ENCODE measurements at places on chromosomes 2 and 18.

GRCh38 chr2:241933179-241933911 lies 63.8 kb downstream of the RTP5 start:
- DNase-seq, result no peak

DNA sequence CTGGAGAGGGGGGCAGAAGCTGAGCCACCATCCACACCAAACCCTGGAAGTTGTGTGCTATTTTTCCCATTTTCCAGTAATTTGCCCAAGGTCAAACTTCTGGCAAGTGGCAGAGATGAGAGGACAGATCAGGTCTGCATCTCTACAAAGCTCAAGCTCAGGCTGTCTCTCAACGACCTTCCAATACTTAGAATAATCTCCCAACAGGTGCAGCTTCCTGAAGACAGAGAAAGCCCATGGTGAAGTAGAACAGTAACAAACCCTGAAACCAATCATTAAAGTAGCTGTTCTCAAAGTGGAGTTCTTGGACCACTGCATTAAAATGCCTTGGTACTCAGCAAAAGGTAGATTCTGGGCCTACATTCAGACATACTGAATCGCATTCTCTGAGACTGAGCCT lies 37.6 kb downstream of the TMEM131 start:
- DNase-seq, result no peak

- no peak for DNase-seq
Observed at GRCh38 chr2:138474100-138474825, 27.3 kb upstream of the SPOPL start.

DNA sequence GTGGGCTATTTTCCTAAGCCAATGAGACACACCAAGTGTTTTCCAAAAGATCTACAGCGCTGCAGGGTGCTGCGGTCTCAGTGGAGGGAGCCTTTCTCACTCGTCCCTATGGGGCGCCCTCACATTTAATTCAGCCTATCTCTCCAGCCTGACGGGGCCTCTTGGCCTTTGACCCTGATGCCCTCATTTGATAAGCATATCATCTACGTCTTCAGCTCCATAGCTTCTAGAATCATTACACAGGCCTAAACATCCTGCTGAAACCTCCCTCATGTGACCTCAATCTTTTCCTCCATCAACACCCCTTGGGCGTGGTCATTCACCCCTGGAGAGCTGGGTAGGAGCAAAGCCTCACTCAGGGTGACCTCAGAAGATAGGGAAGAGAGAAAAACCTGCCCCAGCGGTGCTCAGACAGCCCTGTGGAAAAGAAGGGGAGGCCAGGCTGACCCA lies 57.4 kb downstream of the CYP26B1 start:
- no peak for DNase-seq

GRCh38 chr2:136008205-136008865 lies 22.9 kb upstream of the DARS1 start:
- no peak for DNase-seq

- no peak for DNase-seq
Observed at GRCh38 chr2:86315084-86315483, 22.3 kb downstream of the REEP1 start.

- no peak for DNase-seq
Observed at GRCh38 chr18:64254399-64255093, 105.7 kb upstream of the LINC00305 start.

DNA sequence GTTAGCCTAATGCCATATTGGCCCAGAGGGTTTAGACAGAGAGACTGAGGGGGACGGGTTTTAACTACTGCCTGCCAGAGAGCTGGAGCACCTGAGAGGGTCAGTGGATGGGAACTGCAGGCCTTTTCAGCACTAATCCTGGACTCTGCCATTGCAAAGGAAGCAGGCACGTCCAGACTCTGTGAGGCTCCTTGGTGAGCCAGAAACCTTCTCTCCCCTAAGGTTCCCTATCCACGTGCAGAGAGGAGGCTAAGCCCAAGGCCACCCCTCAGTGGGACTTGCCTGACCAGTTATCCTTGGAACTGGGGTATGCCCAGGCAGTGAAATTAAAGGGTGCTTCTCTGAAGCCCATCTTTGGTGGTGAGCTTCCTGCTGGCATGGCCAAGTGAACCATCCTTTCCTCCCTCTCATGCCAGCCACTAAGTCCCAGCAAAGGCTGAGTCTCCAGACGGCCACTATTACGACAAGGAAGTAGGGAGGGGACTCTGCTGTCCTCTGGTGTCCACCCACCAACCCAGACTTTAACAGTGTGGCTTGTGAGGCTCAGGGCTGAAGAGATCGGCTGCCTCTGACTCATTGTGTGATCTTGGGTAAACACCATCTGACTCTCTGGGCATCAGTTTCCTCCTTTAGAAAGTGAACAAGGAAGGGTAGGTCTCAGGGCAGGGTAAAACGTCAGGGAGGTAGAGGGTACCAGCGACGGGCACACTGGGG lies 3.9 kb upstream of the MLPH start:
- DNase-seq, result no peak

DNA sequence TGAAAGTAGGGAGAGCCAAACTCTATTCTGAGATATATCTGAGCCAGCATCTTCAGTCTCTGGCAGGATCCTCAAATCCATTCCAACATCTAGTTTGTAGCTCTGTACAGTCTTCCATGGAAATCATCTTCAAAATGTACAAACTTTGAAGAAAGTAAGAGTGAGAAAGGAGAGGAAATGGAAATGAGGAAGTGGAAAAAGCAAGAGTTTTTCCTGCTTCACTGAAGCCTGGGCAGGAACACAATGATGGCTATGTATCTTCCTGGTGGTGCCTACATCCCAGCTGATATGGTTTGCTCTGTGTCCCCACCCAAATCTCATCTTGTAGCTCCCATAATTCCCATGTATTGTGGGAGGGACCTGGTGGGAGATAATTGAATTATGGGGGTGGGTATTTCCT lies 4.1 kb upstream of the RPIA start:
- DNase-seq, result no peak

- DNase-seq, result no peak
Observed at GRCh38 chr2:159775021-159775420, 23.0 kb downstream of the CD302 start.

- DNase-seq, result no peak
Observed at GRCh38 chr18:76460482-76460881, 34.6 kb downstream of the ZNF516 start.

DNA sequence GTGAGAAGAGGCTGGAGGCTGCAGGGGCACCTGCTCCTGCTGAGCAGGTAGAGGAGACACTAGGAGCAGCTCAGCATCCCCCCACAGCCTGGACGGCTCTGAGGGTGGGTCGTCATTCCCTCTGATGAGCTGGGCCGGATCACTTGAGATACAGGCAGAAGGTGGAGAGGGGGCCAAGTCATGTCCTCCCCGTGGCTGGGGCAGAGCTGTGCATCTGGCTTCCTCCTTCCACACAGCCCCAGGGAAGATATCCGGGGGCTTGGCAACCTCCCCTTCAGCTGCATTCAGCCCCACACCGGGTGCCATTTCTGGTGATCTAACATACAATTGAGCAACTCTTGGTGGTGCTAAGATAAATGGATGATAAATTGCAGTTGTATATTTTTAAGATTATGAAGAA lies 236.9 kb downstream of the LDLRAD4 start:
- DNase-seq, result no peak

DNA sequence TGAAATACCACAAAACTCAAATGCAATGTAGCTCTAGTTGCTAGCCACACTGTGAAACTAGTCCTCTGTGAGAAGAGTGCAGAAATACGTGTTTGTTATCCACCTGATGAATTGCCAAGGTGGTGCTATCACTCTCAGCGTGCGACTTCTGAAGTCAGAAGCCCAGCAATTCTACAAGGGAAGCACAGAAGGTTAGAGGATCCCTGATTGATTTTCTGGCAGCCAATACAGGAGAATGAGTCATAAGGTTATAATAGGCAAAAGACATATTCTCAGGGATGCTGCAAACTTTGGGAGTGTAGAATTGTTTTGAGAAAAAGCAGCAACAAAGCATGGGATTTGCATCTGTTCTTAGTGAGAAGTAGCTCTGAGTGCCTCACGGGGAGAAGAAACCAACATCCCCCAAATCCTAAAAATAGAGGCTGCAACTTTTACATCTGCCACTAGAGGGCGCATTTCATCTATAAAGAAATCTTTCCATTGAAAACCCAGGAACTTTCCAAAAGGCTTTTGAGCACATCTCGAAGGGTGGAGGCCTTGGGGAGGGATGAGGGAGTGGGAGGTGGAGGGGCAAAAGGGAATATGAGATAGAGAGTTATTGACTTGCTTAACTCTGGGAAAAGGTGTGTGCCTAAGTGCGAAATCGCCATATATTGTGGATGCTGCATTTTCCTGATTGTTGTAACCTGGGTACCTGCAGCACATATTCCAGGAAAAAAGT lies 78.0 kb downstream of the TMEM182 start:
- DNase-seq, result peak; percentile 39

GRCh38 chr2:62966991-62967390 lies 83.6 kb upstream of the OTX1 start:
- no peak for DNase-seq

- no peak for DNase-seq
Observed at GRCh38 chr2:202717598-202718310, 83.0 kb downstream of the FAM117B start.

GRCh38 chr2:145765874-145766273 lies 1246.0 kb upstream of the ZEB2 start:
- no peak for DNase-seq

- peak; percentile 65 for DNase-seq
Observed at GRCh38 chr2:219509780-219510511, 4.3 kb upstream of the ASIC4 start.

GRCh38 chr18:79355433-79356335 lies 40.0 kb upstream of the NFATC1 start:
- no peak for DNase-seq

DNA sequence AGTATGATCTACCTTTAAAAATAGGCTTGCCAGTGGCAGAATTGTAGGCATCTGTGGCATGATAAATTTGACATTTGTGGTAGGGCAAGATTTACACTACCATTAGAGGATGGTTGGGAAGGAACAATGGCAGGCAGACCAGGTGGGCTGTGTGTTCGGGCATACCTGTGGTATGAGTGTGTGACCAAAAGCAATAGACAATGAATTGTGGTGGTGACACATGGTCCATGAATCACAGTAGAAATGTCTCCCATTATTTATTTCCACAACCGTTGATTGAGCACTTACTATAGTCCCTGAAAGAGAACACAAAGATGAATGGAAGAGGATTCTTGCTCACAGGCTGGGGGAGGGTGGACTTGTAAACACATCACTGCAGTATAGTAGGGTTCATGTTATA lies 29.9 kb upstream of the RUFY4 start:
- DNase-seq, result no peak

DNA sequence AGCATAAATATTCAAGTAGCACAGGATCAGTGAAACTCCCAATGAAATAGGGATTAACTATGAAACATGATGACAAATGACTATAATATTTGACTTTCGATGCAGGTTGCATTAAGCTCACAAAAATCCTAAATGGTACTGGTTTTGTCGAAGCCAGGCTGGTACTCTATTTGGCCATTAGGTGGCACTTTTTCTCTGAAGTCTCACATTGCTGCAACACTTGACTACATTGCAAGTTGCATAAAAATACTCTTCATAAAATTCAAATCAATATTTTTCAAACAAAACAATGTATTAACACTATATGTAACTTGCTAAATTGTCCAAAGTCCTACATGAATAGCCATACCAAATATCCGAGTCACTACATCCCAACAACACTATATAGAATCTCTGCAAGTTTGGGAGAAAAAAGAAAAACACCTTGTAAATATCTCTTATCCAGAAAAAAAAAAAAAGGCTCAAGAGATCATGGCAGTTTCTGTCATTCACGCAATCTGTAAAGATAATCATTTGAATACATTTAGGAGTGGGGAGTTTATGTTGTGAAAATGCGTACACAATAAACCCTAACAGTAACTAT lies 9.5 kb downstream of the RTTN start:
- no peak for DNase-seq

DNA sequence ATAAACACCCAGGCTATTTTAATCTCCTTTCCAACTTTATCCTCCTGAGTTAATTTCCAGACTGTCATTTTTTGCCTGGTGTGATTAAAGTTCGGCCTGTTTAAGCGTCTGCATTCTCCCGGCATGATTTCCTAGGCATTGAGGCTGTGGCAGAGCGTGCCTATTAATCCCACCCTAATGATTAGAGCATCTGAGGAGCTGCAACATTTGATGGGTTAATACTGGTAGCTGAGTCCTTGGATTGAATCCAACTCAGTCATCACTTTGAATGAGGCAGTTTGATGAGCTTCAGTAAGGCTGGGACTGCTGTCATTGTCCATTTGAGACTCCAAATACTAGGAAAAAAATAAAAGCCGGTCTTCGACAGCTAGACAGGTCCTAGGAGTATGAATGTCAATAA lies 882.5 kb downstream of the SLC4A3 start:
- no peak for DNase-seq

- no peak for DNase-seq
Observed at GRCh38 chr2:178526256-178526655, 46.0 kb downstream of the PLEKHA3 start.

GRCh38 chr2:28904802-28905457 lies 10.5 kb downstream of the WDR43 start:
- DNase-seq, result no peak

DNA sequence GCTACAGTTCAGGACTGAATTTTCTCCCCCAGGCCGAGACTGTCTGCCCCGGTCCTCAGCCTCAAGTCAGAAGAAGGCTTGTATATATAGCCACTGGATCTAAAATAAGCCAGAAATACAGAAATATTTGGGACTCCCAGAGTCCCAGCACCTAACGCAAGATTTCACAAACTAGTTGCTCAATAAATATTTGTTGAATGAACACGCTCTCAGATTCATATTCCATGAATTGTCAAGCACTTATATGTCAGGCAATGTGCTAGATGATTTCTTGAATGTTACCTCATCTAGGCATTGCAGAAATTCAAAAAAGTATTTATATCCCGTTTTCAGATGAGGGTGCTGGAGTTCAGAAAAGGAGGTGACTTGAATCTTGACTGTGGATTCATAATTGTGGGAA lies 163.7 kb upstream of the KLHL29 start:
- no peak for DNase-seq

DNA sequence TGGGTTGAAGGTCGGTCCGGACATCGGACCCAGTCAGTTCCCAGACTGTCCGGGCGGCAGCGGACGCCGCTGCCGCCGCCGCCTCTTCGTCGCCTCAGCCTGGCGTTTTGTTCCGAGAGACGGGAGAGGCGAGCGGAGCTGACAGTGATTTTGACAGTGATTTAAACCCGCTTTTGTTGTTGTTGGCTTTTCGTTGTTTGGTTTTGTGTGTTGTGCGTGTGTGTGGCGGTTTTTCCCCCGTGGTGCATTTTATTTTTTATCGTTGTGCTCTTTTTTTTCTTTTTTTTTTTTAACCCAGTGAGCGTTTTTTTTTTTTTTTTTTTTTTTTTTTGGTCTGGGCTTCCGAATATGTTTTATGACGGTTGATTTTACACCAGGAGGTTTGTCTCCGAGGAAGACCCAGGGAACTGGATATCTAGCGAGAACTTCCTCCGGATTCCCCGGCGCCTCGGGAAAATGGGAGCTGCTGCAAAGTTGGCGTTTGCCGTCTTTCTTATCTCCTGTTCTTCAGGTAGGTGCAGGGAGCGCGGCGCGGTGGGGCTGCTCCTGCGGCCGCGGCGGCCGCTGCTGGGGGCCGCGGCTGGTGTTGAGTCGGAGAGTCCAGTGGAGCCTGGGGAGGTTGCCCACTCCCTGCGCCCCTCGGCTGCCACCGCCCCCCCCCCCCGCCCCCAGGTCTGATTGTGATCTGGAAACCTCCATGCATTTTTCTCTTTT lies at the start of gene ACVR2A:
Gene ACVR2A (plus strand): TSS at position 333 of the 714 bp plus-strand sequence. CDS start 124 bp downstream, at position 457.
- peak; percentile 57 for DNase-seq

GRCh38 chr2:85511008-85511811 lies 27.8 kb upstream of the MAT2A start:
- peak; percentile 35 for DNase-seq

- DNase-seq, result no peak
Observed at GRCh38 chr2:50449306-50449705, 582.6 kb downstream of the NRXN1 start.

GRCh38 chr18:41034413-41034812 lies 920.6 kb upstream of the PIK3C3 start:
- no peak for DNase-seq
